ENCODE measurements at places on chromosomes 7 and 10.

GRCh38 chr10:133143546-133143945, 16.5 kb upstream of the KNDC1 start:
- no peak for DNase-seq

DNA sequence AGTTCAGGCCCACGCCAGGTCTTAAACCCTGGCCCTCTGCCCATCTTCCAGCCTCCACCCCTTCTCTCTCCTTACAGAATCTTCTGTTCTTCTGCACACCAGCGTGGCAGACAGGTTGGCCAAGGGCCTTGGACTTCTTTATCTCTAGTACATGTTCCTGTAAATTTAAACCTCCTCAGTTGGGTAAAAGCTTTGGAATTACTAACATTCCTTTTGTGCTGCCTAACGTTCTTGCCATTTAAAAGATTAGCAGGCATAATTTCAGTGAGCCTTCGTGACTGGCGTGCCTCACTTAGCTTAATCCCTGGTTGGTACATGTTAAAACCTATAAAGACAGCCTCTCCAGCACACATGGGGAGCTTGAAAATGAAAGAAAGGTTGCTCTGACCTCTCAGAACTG, 192.2 kb downstream of the CUX1 start:
- DNase-seq: no peak

GRCh38 chr10:72792288-72792687, 100.3 kb downstream of the MCU start:
- DNase-seq: no peak

DNA sequence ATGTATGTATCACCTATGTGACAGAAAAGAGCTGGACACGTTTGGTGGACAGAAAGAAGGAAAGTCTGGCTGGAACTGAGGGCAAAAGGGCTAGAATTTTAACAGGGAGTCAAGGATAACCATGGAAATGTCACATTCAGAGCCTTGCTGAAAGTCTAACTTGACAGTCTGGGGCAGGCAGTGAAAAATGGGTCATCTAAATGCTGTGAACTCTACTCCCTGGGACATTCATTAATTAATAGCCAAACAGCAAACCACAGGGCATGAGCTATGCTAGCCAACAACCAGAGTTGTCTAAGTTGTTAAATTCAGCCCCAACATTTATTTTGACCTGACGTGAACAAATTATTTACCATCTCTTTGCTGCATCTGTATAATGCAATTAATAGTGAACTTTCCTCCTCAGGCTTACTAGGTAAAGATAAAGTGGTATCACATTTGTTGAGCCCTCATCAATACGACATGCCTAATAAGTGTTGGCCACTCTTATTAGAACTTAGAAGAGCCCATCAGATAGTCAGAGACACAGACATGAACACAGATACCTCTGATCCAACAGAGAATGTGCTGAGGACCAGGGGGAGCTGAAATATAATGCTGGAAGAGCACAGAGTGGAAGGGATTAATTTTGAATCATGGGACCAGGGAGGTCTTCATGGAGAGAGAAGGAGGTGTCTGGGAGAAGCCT, 109.9 kb downstream of the SORCS1 start:
- DNase-seq: no peak

- no peak for DNase-seq
These were observed 161.7 kb upstream of the MKI67 start for GRCh38 chr10:128287921-128288320.
